Small intestine (tissue), 16 donors: ENCODE measurements at places on chromosomes 12 and 14.

DNA sequence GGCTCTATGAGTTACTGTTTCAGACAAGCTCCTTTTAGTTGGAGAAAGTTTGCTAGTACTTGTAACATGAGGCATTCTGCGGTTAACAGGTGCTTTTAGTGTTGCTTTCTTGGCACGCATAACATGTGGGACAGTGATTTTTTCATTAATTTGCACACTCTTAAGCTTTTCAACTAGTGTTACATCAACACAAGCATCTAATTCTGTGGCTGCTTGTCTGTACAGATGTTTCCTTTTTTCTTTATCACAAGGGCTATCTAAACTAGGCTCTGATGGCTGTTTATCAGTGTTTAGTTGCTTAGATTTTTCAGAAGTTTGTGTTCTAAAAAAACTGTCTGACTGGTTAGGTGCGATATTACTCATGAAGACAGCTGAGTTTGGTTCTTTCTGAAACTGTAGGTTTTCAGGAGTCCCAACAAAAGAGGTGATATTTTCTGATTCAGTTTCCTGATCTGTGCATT is 120.1 kb downstream of the RALGAPA1 start:
- DNase-seq = no peak

DNA sequence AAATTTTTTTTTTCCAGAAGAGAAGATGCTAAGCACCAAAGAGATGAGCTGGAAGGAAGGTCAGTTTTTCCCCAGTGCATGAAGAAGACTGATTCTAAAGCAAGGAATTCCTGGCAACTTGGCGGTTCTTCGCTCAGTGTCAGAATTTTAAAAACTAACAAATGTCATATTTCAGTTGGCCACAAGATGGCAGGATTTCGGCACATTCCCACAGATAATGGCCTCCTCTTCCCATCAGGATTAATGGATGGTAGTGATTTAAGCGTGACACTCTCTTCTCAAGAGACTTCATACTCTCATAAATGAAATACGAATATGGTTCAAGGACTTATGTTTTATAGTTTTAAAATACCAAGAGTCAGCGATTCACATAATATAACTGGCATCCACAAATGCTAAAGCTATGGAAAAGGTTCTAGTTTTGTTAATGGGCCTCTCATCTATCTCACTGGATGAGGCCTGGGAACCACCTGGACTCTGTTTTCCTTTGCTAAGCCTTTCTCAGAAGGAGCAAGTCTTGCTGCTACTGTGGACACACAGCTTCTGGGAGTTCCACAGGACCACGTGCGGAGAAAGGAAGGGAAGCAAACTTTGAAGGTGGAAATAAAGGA is 46.1 kb upstream of the PTPRO start:
- DNase-seq = peak; percentile 55

- DNase-seq = no peak
These were observed 92.7 kb upstream of the DNM1L start for GRCh38 chr12:32586390-32586789.

DNA sequence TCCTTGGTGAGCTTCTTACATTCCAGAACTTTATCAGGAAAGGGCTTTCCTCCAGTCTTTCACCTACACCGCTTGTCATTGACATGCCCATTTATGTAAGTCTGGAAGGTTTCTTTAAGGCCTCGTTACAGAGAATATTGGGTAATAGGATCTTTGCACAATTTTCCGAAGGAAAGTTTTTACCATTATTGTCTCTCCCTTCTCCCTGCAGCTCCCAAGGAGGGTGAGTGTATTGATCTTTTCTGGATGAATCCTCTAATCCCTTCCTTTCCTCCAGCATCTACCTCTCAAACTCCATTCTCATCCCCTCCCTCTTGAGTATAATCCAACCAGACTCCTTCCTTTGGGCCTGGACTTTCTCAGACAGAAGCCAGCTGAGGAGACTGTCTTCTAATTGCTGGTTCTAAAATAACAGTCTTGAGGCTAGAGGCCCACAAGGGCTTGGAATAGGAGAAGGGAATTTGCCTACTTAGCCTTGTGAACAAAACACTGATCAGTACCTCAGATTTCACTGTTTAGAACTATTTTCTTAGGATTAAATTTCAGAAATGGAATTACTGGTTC is 21.8 kb downstream of the WNK1 start:
- no peak for DNase-seq

- DNase-seq = peak; percentile 95
These were observed at the start of gene CIDEB for GRCh38 chr14:24307575-24308341. Gene CIDEB (minus strand): TSS chr14:24307977. CDS start chr14:24307858, 119 bp downstream.

DNA sequence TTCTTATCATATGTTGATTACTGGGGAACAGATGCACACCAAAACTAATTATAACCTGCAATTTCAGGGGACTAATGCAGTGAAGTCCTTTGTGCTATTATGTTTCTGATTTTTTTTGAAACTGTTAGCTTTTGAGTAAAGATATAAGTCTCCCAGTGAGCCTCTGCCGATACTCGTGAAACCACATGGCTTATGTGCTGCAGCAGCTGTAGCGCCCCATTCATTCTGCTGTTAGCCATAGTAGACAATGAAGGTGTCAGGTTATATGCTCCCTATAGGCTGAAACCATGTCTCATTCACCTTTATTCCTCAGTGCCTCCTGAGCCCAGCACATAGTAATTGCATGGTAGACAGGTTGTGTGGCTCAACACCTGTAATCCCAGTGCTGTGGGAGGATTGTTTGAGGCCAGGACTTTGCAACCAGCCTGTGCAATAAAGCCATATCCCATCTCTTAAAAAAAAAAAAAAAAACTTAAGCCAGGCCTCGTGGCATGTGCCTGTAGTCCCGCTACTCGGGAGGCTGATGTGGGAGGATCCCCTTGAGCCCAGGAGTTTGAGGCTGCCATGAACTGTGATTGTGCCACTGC is 25.0 kb downstream of the GOLGA5 start:
- no peak for DNase-seq

DNA sequence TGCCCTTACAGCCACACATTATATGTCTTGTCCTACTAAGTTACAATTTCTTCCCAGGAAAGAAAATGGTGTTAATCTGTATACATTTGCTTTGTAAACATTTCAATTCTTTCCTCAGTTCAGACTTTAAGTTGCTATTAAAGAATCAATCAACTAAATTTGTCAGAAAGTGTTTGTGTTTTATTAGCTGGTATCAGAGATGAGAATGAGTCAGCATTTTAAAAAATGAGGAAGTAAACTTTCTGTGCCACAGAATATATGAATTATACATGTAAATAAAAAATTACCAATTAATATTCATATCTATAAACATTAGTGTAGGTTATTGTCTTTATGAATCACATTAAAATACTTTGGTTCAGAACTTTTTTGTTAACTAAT is 82.0 kb downstream of the LMO3 start:
- no peak for DNase-seq

- peak; percentile 84 for DNase-seq
These were observed 17.7 kb upstream of the POP5 start for GRCh38 chr12:120598674-120599463.

- DNase-seq = no peak
These were observed 98.9 kb upstream of the PLEKHA5 start for GRCh38 chr12:19030603-19031002.

- no peak for DNase-seq
These were observed 369.7 kb upstream of the SYT1 start for GRCh38 chr12:78494911-78495310.

- no peak for DNase-seq
These were observed 43.2 kb downstream of the BICDL1 start for GRCh38 chr12:120032242-120032641.
